ENCODE measurements at places on chromosomes 7 and 10.

DNA sequence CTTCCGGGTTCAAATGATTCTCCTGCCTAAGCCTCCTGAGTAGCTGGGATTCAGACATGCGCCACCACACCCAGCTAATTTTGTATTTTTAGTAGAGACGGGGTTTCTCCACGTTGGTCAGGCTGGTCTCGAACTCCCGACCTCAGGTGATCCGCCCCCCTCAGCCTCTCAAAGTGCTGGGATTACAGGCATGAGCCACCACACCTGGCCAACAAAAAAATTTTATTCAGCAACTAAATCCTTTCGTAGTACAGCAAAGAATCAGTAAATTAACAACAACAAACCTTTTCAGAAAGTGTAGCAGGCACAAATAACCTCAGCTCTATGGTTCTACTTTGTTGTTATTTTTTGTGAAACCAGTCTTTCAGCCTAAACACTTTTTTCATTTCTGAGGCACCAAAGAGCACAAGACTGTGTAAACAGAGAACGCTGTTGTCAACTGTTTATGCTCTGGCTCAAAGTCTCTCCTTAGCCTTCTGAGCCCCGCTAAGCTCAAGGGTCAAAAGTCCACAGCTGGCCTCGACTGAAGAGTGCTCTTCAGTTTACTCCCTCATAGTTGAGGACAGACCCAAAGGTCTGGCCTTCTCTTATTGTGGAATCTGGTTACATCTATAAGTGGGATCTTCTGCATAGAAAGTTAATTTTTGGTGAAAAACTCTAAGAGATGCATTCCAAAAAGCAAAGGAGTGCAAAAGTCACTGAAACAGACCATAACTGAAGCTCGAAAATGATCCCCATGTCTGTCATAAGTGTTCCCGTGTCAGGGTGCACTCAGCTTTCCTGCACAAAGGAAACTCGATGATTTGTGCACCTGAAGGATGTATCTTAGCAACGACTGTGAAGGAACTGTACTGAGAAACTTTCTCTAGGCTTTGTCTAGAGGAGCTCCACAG, 24.6 kb upstream of the DDX50 start:
- no peak for DNase-seq

DNA sequence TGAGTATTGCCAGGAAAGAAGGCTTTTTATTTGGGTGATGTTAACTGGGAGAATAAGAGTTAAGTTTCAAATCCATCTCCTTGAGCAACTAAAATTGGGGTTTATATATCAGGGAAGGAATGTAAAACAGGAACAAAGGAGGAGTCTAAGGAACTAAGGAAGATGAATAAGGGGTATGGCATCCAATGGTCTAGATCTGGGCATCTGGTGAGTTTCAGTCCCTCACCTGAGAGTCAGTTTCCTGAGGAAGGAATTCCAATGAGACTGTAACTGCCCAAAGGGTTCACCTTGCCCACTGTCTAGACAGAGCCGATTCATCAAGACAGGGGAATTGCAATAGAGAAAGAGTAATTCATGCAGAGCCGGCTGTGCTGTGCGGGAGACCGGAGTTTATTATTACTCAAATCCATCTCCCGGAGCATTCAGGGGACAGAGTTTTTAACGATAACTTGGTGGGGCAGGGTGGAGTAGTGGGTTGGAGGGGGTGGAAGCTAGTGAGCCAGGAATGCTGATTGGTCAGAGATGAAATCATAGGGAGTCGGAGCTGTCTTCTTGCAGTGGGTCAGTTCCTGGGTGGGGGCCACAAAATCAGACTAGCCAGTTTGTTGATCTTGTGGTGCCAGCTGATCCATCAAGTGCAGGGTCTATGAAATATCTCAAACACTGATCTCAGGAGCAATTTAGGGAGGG, 188.3 kb upstream of the STK17A start:
- no peak for DNase-seq

- no peak for DNase-seq
Measured at GRCh38 chr7:147261693-147262092, 1145.1 kb downstream of the CNTNAP2 start.

DNA sequence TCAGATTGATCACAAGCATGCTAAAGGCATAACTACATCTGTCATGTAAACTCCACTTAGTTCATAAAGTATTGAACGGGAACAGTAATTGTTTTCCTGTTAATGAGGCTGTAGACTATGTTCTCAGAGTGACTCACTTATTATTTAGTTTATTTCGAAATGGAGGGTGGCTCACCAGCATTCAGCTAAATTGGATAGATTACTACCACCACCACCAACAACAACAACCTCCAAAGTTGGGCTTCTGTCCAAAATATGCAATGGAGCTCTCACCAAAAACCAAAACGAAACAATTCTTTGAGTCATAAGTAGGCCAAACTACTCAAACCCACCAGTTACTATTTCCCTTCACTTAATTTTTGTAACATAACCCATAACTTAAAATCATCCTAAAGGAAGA, 127.9 kb upstream of the NRBF2 start:
- no peak for DNase-seq

DNA sequence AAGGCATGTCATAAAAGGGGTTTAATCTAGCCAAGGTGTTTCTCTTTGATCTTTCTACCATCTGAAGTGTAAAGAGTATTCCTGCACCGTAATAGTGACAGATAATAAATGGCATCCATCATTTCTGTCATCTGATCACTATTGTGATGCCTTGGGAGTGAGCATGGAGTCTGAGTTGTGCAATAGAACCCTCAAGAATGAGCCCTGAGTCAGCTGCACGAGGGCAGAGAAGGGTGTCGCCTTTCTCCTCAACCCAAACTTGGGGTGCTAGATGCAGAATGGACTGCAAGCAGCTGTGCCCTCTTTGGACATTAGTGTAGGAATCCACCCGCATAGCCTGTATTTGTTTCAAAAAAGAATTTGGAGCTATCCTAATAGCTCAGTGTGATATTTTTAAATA, 115.2 kb downstream of the ZNF37A start:
- no peak for DNase-seq

Measured in stimulated activated CD8-positive, alpha-beta memory T cell treated with anti-CD3 and anti-CD28 coated beads, Interleukin-4, amount 100 ng/mL, for 1 hour (primary cell).